ENCODE measurements at places on chromosomes 1 and 21. TPM values are rescaled to one million over a fixed set of nuclear protein-coding genes. Genes with fewer than 3 reads are reported as not detected.

Gene CHRNB2
- total RNA-seq = not detected

GRCh38 chr1:103025858-103026409 is 82.4 kb downstream of the COL11A1 start:
- no peak for DNase-seq

GRCh38 chr1:5944154-5944842 is 47.9 kb downstream of the NPHP4 start:
- DNase-seq = no peak

DNA sequence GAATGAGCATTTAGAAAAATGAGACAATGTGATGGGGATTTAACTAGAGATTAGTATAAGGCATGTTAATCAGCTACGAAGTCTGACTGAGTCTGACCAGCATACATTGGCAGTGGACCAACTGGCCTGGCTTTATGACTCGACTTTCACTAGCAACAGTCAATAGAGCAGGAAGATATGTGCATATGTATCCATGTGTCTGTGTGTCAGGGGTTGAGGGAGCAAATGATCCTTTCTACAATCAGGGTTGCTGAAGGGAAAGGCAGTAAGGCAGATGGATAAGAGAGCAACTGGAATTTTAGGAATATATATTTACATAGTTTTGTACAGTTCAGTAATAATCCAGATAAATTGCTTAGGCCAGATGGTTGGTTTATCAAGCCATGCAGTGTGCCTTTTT is 645.6 kb downstream of the PLA2G4A start:
- no peak for DNase-seq

Gene SIPA1L2
- 5.3 TPM for total RNA-seq

- no peak for DNase-seq
Measured at GRCh38 chr1:10292188-10292587, 81.8 kb downstream of the KIF1B start.

- no peak for DNase-seq
Measured at GRCh38 chr1:39751595-39751994, 12.9 kb downstream of the PPIE start.

Gene NECTIN4
- total RNA-seq = not detected

GRCh38 chr21:41865002-41865777 is 14.0 kb downstream of the PRDM15 start:
- DNase-seq = no peak

DNA sequence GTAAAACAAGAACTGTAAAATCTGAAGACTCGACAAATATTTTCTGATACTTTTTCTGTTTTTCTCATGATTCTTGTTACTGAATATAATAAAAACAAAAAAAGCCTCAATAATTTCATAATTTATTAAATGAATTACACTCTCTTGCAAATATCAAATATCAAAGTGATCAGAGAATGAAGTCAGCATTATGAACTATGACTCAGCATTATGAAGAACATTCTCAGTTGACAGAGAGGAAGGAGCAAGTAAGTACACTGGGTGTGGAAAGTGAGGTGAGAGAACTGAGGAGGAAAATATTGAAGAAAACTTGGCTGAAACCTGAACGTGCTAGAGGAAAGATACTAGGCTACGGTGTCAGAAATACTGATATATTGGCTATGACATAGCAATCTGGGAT is 529.5 kb downstream of the KCNT2 start:
- DNase-seq = no peak

- no peak for DNase-seq
Measured at GRCh38 chr1:20375563-20375962, 84.9 kb downstream of the VWA5B1 start.

GRCh38 chr1:35832276-35832905 is 24.6 kb downstream of the AGO4 start:
- no peak for DNase-seq

Gene LRRC53
- total RNA-seq = not detected
